ENCODE measurements at places on chromosomes 1 and 21.

GRCh38 chr1:186888367-186888766 is 59.6 kb downstream of the PLA2G4A start:
- DNase-seq: no peak

- DNase-seq: no peak
Observed at GRCh38 chr1:241742084-241742483, 90.0 kb downstream of the WDR64 start.

- no peak for DNase-seq
Observed at GRCh38 chr1:78420181-78420580, 70.6 kb upstream of the PTGFR start.

GRCh38 chr1:93878501-93878888 is 511 bp downstream of the DNTTIP2 start:
- peak; percentile 83 for DNase-seq

DNA sequence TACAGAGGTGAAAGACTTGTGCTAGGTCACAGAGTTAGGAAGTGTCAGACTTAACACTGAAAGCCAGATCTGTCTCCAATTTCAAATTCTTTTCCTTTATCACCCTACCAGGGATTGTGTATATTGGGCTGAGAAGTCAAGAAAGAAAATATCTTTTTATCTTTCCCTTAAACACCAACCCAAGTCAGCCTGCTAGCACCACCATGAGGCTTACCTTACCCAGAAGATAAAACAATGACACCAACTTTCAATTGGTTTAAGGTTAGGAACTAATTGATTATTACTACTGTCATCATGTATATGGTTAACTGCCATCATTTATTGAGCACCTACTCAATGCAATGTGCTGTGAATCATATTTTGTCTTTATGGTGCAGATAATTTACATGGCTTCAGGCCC is 178.9 kb upstream of the FOXD3 start:
- no peak for DNase-seq

DNA sequence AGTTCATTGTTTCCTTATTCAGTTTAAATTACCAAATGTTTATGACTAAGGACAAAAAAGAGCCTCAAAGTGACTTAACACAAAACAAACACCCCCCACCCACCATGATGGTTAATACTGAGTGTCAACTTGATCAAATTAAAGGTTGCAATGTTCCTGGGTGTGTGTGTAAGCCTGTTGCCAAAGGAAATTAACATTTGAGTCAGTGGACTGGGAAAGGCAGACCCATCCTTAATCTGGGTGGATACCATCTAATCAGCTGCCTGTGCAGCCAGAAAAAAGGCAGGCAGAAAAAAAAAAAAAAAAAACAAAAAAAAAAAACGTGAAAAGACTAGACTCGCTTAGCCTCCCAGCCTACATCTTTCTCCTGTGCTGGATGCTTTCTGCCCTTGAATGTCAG is 543.4 kb downstream of the NEGR1 start:
- no peak for DNase-seq

GRCh38 chr21:40685141-40685540 is 161.8 kb downstream of the DSCAM start:
- no peak for DNase-seq

DNA sequence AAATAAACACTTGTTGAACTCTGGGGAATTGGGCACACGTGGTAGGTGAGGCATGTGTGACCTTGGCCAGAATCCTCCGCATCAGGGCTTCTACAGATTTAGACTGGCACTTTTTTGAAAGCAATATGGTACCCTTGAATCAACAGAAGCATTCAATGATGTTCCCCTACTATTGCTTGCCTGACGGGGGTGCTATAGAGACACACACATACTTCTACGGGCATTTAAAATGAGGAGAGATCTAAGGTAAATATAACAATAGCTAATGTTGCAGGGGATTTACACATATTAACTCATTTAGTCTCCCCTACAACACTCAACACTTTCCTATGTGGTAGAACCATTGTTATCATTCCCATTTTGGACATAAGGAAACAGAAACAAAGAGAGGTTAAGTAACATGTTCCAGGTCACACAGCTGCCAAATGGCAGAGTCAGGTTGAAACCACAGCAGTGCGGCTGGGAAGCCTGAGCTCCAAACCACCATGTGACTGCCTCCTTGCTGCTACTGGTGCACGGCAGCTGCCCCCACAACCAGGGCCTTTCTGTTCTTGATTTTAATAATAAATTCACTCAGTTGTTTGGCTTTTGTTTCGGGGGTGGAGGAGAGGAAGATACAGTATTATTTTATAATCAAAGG is 147.4 kb downstream of the ZNF281 start:
- peak; percentile 62 for DNase-seq

- DNase-seq: no peak
Observed at GRCh38 chr1:33364565-33364918, 43.6 kb upstream of the A3GALT2 start.

- DNase-seq: no peak
Observed at GRCh38 chr1:11786168-11786567, 19.6 kb downstream of the MTHFR start.

- DNase-seq: no peak
Observed at GRCh38 chr1:55250399-55251075, 35.4 kb upstream of the USP24 start.

- no peak for DNase-seq
Observed at GRCh38 chr1:59433440-59433813, 136.5 kb downstream of the FGGY start.

- no peak for DNase-seq
Observed at GRCh38 chr1:184691719-184692324, 62.8 kb downstream of the EDEM3 start.

- no peak for DNase-seq
Observed at GRCh38 chr1:62448221-62448933, 11.5 kb downstream of the USP1 start.

GRCh38 chr21:43345746-43346409 is 81.1 kb downstream of the SIK1 start:
- peak; percentile 78 for DNase-seq

GRCh38 chr1:114803001-114803400 is 22.5 kb upstream of the SIKE1 start:
- no peak for DNase-seq

DNA sequence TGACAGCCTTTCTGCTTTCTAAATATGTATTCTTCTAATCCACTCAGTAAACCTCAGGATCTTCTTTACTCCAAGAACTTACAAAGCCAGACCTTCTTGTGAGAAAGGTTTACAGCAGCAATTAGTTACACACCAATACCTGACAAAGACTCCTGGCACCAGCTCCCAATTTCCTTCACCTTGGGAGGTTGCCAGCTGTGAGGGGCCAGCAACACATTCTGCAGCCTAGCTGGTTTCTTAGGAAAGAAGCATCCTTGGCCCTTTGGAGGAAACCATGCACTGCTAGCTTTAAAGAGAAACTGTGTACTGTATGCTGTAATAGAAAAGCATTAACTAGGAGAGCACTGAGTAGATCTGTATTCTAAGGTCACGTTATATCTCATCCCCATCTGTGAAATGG is 10.8 kb downstream of the FYB2 start:
- DNase-seq: no peak

DNA sequence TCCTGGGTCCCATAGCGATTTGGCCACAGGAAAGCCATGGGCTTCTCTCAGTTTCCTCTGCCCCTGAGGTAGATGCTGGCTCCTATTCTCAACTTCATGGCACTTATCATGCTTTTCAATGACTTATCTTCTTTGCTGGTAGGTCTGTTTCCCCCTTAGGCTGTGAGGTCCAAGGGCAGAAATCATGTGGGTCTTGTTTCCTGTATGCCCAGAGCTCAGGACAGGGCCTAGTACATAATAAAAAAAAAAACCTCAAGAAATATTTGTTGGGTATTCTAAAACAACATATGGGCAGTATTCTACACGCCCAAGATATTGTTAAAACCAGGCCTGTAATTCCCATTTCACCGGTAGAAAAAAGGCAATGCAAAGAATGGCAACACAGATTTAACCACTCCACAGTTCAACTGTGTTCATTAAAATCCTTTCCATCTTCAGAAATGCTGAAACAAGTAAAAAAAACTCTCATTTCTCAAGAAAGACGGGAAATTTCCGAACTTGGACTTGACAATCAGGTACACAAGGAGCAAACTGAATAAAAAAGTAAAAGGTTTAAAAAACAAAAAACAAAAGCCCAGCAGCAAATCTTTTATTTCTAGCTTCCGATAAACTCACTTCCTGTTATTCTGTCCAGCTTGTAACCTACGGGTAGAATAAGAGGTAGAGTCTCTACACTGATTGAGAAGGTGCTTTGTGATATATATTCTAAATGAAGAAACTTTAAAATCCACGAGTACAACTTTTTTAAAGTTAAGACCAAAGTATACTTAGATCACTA is 6.3 kb upstream of the TDRD10 start:
- no peak for DNase-seq

- no peak for DNase-seq
Observed at GRCh38 chr1:245469734-245470133, 314.9 kb downstream of the KIF26B start.

DNA sequence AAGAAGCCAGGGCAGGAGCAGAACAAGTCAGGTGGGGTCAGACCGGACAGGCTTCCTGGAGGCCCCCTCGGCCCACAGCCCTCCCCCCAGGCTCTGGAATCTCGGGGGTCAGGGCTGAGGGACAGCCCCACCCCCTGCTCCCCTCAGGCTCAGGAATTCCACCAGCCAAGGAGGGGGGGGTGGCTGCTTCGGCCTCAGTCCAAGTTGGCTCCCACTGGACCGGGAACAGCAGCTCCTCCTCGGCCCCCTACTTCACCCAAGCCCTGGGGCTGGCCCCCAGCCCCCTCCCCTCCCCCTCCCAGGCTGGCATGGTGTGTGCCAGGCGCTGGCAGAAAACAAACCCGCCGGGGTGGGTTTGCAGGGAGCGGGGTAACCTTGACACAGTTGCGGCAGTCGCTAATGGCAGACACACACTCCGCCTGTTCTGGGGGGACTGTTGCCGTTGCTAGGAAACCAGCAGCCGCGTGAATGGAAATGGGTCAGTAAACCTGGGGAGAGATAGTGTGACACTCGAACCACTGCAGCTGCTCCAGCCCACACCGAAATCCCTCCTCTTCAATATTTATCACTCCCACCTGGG is 32.4 kb downstream of the AHDC1 start:
- no peak for DNase-seq

GRCh38 chr21:35652872-35653271 is 407.5 kb downstream of the SETD4 start:
- DNase-seq: no peak

DNA sequence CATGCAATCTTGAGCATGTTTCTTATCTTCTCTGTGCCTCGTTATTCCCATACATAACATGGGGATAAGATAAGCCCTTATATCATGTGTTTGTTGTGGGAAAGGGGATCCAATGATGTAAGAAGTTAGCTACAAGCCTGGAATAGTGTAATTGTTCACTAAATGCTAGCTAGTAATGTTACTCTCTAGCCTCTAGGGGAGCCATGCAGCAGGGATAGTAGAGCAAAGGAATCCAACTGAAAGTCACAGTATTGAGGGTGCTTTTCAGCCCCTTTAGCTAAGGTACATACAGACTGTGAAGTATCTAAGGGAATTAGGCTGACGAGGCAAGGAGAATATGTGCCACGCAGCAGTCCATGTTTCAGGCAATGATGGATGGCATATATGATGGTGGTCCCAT is 46.9 kb downstream of the IL23R start:
- no peak for DNase-seq

DNA sequence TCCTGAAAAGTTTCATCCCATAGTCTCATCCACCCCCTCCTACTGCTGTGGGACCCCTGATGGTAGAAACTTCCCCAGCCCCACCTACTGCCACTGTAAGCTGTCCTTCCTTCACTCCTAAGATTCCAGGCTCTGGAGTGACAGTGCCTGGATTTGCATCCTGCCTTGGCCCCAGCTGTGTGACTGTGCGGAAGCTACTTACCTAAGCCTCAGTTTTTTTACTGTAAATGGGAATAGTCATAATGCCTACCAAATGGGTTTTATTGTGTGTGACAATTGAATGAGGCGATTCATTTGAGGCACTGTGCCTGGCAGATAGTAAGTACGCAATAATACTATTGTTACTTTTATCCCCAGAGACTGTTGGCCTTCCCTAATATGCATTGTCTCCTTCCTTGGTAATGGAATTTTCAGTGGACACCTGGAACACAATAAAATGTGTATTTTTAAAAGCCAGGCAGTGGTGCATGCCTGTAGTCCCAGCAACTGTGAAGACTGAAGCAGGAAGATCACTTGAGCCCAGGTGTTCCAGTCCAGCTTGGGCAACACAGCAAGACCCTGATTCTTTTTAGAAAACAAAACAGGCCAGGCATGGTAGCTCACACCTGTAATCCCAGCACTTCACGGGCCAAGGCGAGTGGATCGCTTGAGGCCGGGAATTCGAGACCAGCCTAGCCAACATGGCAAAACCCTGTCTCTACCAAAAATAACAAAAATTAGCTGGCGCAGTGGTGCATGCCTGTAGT is 55.0 kb upstream of the ZNF326 start:
- DNase-seq: no peak

- no peak for DNase-seq
Observed at GRCh38 chr1:47436979-47437446, 831 bp upstream of the FOXD2 start.

GRCh38 chr1:2228694-2229036 is 546 bp downstream of the SKI start:
- peak; percentile 43 for DNase-seq

- no peak for DNase-seq
Observed at GRCh38 chr1:246280551-246280950, 226.5 kb downstream of the SMYD3 start.

GRCh38 chr1:30754684-30755171 is 2.8 kb downstream of the LAPTM5 start:
- DNase-seq: peak; percentile 72

DNA sequence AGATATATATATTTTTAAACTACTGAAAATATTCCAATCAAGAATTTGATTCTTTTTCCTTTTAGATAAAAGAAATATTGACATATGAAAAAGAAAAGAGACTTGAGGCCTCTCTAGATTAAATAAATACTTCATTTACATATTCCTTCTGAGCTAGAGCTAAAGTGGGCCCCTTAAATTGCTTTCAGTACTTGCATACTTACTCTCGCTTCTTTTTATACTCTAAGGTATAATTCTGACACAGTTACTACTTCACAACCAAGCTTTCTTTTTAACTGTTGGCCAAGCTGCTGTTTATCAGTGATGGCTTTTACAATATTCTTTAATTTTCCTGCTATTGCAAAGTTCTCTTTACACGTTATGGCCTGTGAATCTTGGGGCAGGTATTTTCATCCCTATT is 24.6 kb downstream of the EXTL2 start:
- no peak for DNase-seq

- DNase-seq: peak; percentile 31
Observed at GRCh38 chr1:12453400-12454343, 164.3 kb downstream of the DHRS3 start.

- no peak for DNase-seq
Observed at GRCh38 chr1:11578004-11578403, 76.2 kb downstream of the FBXO2 start.

GRCh38 chr1:113630340-113631327 is 128.7 kb downstream of the PHTF1 start:
- no peak for DNase-seq

GRCh38 chr1:216306830-216307229 is 116.4 kb downstream of the USH2A start:
- no peak for DNase-seq
